ENCODE measurements at places on chromosomes 3 and 15.

DNA sequence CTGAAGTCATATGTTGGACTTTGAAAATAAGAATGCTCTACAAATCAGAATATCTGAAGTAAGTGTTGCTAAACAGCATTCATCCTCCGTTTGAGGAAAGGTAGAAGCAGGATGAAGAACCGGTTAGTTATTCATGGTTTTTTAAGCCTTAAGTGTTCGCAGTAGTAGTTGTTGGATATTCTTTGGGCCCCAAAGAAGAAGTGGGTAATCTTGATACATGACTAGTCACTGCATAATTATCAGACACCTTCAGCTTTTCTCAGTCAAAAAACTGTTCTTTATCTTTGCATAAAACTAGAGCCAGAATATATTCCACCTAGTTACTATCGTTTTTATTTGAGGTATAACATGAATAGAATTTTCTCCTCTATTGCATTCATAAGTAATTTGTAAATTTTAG, 13.8 kb downstream of the RAB5A start:
- DNase-seq, result no peak

GRCh38 chr15:98755138-98755537, 106.8 kb downstream of the IGF1R start:
- no peak for DNase-seq

DNA sequence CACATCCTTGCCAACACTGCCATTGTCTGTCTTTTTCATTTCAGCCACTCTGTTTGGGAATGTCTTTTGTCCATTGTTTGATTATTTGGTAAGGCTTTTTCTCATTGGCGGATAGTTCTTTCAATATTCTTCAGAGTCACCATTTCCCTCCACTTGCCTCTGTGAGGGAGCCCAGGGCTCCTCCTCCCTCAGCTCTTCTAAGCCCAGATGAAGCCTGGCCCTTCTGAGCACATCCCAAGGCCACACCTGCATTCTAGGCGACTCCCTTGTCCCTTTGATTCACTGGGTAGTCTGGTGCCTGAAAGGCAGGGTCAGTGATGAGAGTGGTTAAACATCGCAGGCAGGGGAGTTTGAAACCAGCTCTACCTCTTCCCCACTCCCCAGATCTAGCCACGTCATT, 12.4 kb upstream of the LTF start:
- DNase-seq, result no peak

GRCh38 chr3:42655980-42656679, 2.6 kb downstream of the ZBTB47 start:
- no peak for DNase-seq

DNA sequence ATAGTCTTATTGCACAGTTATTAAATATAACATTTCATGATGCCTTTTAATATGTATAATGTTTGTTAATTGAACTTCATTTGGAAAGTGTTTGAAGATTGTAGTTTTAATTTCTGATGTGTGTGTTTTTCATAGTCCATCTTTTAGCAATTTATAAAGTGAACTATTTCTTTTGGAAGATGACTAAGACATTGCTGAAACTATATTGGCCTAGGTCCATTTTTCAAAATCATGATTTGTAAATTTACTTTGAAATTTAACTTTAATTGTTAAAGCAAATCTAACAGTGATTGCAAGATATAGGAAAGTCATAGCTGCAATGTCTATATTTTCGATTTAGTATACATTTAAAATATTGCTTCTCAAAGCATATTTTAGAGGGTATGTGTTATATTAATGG, 30.8 kb downstream of the MCTP2 start:
- no peak for DNase-seq

DNA sequence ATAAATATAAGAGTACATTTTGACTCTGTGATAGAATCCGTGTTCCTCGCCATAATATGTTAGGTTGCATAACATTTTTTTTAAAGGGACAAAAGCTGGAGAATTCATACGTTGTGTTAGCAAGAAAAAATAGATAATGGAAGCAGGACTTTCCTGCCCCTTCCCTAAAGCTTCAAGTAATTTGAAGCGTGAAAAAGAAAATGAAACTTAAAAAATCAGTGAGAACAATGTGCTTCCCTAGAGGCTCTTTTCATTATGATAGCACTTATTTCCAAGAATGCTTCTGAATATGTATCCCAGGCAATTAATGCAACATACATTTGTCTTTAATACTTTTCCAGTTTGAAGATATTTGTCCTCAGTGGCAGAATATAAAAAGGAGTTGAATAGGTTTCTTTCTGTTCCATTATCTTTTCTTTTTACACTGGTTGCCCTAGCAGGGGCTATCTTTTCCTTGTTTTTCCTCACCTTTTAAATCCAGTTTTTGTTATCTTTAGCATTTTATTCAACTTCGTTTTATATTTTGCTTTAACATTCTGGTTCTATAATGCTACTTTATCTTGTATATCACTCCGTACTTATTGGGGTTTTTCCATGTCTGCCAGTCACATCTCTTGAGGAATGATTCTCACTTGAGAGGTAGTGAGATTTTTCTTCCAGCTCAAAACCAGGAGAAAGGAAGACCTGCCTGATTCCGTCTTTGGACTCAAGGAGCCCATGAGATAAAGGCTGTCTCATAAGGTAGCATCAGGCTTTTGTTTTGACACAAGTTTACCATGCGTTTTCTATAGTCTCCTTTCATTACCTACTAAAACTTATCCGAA, 113.8 kb downstream of the MBNL1 start:
- no peak for DNase-seq

DNA sequence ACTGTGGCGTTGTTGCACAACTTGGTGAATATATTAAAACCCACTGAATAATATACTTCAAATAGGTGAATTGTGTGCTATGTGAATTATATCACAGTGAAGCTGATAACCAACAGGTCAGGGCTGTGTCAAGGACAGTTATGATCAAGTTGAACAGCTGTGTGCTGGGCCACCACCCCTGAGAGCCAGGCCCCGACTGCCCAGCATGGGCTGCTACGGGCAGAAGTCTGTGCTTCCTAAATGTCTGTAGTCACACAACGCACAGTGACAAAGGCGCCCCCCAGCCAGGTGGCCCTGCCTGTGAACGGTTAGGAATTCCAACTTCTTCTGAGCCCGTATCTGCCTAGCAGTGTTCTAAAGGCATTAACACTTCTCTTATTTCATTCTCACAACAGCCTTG, 32.8 kb downstream of the TKT start:
- no peak for DNase-seq

- no peak for DNase-seq
Measured at GRCh38 chr3:124291008-124291407, 299.1 kb upstream of the ROPN1 start.

DNA sequence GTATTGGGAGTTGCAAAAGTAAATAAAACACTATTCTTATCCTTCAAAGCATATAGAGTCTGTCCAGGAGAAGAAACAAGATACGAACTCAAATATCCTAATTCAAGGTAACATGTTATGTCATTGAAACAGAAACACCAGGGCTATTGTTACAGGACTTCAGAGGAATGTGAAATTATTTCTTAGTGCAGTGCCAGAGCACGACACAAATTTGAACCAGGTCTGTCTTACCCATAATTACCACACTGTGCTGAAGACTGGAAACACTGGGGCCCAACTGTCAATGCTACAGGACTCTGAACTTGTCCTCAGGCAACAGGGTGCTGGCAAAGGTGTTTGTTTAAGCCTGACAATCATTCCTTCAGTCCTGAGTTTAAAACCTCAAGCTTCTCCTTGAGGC, 633.6 kb upstream of the UBE2E2 start:
- DNase-seq, result no peak

- no peak for DNase-seq
Measured at GRCh38 chr3:46075816-46076215, 48.5 kb upstream of the XCR1 start.

DNA sequence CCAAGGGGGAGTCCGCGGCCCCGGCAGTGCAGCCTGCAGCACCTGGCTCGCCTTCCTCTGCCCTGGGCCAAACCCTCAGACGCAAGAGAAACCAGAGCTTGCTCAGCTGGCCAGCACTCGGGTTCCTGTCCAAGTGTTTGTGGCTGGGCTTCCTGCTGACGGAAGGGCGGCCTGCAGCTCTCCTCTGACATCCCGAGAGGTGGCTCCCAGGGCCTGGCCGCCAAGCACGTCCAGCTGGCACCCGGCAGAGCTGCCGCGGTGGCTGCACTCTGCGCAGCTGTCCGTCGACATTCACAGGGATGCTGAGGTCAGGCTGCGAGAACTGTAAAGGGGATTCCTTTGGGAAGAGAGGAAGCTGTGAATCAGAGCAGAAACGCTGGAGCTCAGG, 85.6 kb downstream of the CPN2 start:
- DNase-seq, result no peak

DNA sequence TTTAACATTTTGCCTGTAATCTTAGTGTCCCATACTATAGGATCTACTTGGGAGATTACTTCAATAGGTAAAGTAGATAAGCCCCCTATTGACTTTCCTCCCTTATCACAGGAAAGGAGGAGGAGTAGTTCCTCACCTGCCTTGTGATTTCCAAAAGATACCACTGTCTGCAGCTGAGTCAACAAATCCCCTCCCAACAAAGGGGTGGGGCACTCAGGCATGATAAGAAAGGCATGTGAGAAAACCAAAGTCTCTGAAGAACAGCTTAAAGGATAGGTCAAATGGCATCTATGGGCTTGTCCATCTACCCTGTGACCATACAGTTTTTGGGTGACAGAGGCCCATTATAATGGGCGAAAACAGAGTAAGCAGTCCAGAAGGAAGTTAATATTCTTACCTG, 71.3 kb upstream of the WNT7A start:
- DNase-seq, result no peak

DNA sequence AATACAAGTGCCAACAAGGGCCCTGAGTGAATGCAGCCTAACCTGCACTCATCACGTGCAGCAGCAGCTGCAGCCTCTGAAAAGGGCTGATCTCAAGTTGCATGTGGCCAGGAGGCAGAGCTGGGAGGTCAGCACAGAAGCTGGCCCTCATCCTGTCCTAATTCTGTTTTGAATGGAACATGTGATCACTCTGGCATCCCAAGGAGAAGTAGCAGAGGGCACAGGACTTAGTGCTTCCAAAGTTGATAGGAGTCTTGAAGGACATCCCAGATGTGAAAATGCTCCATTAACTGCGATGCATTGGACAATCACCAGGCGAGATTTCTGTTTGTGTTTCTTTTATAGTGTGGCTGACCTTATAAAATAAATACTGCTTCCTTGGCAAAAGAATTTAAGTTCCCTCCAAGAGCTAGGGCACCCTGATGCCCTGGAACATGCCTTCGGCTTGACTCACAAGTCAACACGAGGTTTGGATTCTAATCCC, 31.6 kb upstream of the STAG1 start:
- no peak for DNase-seq

DNA sequence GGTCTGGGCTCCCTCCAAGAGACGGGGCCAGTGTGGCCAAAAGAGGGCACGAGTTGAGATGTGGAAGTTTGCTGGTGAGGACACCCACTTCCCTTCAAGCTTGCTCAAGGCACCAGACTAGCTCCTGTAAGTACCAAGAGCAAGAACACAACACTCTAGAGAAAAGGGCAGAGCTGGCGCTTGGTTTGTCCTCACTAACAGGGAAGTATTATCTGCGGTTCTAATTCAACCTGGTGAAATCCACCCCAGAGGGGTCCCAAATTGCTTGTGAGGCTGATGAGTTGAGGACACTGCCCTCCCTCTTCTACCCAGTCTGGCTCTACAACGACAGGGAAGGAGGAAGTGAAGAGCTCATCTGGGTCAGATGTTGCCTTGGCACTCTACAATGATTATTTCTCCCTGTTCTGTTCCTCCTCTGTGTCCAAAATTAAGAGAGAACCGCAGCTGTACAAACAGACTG, 16.9 kb upstream of the FSIP1 start:
- DNase-seq, result no peak

DNA sequence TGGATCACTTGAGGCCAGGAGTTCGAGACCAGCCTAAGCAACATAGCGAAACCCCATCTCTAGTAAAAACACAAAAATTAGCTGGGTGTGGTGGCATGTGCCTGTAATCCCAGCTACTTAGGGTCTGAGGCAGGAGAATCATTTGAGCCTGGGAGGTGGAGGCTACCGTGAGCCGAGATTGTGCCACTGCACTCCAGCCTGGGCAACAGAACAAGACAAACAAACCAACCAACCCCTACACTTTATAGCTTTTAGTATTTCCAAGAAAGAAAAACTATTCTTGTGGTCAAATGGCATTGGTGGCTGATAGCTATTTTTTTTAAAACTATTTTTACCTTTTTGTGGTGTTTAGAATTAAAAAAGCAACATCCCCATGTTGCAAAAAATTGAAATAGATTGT, 7.2 kb downstream of the TMEM45A start:
- DNase-seq, result no peak

- DNase-seq, result no peak
Measured at GRCh38 chr3:32456429-32457130, 46.1 kb downstream of the CMTM6 start.

DNA sequence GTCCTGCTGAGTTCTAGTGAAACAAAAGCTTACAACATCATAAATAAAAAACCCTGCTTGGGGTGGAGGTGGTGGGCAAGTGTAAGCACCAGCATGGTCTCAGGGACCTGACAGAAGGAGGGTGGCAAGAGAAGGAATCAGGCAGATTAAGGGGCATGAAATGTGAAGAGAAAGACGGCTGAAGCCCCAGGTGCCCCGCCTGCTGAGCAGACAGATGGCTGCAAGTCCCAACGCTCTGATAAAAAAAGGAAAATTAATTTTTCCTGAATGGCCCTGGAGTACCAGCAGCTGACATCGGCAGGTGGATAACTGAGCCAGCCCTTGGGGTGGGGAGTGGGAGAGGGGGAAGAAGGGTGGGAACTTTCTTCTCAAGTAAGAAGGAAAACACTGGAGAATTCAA, 137.9 kb downstream of the XXYLT1 start:
- DNase-seq, result no peak

DNA sequence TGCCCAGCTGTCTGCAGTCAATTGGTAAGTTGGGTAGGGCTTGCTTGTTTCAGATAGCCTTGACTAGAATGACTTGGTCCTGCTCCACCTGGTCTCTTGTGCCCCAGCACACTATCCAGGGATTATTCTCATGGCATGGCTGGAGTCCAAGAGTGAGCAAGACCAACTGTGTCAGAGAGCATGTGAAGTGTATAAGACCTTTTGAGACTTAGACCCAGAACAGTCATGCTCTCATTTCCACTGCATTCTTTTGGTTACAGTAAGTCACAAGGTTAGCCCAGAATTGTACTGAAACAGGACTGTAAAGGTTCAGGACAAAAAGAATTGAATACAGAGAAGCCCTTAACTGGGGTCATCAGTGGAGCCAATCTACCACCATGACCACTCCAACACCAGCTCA, 650.8 kb upstream of the ADAMTS9 start:
- DNase-seq, result no peak

DNA sequence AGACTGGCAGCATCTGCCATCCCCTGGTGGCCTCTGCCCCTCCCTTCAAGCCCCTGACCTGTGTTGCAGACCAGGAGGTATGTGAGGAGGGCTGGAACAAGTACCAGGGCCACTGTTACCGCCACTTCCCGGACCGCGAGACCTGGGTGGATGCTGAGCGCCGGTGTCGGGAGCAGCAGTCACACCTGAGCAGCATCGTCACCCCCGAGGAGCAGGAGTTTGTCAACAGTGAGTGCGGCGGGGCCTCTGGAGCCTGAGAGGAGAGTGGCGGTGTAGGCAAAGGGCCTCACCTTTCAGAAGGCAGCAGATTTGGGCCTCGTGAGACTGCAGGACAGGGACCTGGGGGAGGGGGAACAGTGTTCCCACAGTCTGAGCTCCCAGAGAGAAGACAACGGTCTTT, 24.0 kb downstream of the HAPLN3 start:
- DNase-seq, result no peak

All from stimulated activated CD8-positive, alpha-beta memory T cell treated with anti-CD3 and anti-CD28 coated beads, Interleukin-7, amount 100 ng/mL, for 24 hours (primary cell).